ENCODE measurements at places on chromosomes 1 and 21.

DNA sequence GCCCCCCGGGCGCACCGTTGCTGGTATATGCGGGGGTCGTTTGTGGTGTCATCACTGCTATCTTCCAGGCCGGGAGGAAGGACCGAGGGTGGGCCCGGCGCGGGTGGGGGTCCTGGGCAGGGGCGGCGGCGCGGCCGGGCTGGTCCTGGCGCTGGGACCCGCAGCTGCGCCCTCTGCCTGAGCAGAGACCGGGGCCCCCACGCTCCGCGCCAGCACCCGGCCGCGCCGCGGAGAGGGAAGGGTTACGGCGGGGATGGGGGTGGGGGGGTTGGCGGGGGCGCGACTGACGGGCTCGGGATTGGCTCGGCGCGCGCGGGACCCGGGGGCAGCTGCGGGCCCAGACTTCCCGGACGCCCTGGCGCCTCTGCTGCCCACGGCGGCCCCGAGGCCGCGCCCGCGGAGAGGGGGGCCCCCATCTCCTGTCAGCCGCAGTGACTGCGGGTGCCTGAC, 13.8 kb upstream of the SAMD11 start:
- peak; percentile 60 for DNase-seq

DNA sequence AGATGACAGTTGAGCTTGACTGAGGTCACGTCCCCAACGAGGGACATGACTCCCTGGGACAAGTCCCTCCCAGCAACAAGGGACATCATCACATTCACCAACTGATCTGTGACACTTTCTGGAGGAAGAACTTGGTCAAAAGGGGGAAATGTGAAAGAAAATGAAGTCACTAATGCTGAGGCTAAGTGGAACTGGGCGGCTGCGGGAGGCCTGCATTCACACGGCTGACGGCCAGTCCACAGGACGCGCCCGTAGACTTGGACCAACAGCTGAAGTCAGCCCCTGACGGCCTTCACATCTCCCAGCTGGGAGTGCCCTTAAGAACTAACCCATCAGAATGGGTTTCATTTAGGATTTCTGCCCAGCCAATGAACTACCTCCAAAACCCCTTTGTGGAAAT, 26.6 kb downstream of the POFUT2 start:
- DNase-seq: peak; percentile 28

- DNase-seq: peak; percentile 66
These were observed 15.2 kb upstream of the NBPF1 start for GRCh38 chr1:16628361-16629111.

GRCh38 chr21:34080710-34081109, 7.3 kb downstream of the MRPS6 start:
- no peak for DNase-seq

DNA sequence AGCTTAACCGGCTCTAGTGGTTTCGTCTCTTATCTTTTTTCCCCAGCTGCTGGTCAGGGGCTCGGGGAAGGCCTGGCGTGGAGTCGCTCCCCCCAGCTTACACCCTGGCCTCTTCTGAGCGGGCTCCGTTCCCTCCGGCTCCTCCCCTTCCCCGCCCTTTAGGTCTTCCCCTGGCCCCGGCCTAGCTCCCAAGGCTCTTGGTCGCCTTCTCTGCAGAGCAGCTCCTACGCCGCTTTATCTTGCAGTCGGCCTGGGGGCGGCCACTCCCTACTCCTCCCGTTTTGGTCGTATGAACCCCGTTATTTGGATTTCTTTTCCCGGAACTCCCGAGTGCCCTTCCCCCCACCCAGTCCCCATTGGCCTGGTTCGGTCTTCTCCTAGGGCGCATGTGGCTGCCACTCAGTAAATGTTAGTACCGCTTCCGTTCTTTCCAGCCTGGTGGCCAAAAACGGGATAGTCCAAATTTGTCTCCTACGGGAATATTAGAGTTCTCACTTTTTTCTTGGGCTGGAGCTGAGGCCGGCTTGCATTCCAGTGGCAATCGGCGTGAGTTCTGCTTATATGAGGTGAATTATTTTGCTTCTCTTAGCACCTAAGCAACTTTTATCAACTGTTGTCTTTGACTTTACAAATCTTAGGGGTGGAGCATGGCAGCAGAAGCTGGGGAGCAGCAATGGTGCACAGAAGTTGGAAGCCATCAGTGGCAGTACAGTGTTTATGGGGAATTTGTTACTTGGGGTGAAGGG, 467 bp downstream of the THRAP3 start:
- peak; percentile 88 for DNase-seq

DNA sequence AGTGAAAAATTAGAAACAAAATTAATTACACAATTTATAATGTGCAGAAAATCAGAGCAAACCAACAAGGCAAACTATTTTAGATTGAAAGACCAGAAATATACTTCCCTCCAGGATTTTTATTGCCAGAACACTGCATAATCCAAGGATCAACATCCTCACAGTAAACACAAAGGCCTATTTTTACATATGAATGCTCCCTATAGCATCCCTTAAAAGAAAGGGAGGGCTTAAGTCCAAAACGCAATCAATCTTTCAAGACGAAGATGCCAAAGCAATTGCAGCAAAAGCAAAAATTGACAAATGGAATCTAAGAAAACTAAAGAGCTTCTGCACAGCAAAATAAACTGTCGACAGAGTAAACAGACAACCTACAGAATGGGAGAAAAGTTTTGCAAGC, 18.6 kb upstream of the CHIA start:
- peak; percentile 43 for DNase-seq

- DNase-seq: no peak
These were observed 11.4 kb upstream of the BCAR3 start for GRCh38 chr1:93692983-93693591.

- no peak for DNase-seq
These were observed 11.1 kb downstream of the TNNI3K start for GRCh38 chr1:74246315-74246714.

- DNase-seq: no peak
These were observed 365.2 kb downstream of the DSCAM start for GRCh38 chr21:40481764-40482163.

DNA sequence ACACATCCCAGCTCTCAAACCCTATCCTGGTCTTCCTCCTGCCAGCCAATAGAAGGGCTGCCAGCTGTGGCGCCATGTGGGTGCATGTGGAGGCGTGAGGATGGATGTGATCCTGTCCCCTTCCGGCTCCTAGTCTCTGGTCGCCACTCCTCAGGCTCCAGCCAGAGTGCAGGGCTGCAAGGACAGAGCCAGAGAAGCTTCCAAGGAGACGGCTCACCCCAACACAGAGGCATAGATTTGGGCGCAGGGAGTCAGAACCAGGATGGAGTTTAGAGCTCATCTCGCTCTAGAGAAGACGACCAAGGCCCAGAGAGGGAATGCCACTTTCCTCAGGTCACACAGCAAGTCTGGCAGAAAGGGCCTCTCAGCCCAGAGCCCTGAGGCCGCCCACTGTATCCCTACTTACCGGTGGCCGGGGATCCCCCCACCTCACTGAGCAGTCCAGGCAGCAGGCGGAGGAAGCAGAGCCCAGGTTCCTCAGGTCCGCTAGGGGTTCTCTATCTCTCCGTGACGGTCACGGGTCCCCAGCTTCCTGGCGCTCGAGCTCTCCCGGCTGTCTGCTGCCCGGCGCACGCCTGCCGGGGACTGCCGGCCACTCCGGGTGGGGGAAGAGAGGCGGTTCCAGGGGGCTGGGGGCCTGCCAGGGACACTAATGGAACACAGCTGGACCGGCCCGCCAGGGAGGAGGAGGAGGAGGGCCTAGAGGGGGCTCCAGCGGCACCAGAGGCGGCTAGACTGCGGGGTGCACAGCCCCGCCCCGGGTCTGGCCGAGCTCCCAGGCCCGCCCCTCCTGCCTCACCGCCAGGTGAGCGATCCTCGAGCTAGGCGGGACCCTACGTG, at the start of gene COL16A1:
Gene COL16A1 (minus strand): TSS at position 587 of the 840 bp plus-strand sequence. CDS start 1,824 bp downstream, outside the sequence.
- DNase-seq: peak; percentile 96

- no peak for DNase-seq
These were observed 41.5 kb downstream of the PLPPR5 start for GRCh38 chr1:98963064-98963758.

GRCh38 chr1:13535227-13535626, 21.4 kb upstream of the LRRC38 start:
- no peak for DNase-seq

DNA sequence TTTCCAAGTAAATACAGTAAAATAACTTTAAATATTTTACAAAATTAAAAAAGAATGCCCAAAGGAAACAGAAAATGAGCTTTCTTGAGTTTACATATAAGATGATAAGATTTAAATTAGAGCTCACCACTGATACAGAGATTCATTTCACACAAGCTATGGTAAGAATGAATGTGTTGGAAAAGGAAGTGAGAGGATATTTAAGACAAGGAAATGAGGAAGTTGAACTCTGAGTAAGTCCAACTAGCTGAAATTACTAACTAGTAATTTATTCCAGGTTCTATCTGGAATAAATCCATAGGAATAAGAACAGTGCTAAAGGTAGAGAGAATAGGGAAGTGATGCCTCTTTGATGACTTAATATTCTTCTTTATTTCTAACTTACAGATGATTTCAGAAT, 42.4 kb downstream of the FNBP1L start:
- no peak for DNase-seq

- no peak for DNase-seq
These were observed 958.3 kb downstream of the ADGRL2 start for GRCh38 chr1:82759035-82759434.

DNA sequence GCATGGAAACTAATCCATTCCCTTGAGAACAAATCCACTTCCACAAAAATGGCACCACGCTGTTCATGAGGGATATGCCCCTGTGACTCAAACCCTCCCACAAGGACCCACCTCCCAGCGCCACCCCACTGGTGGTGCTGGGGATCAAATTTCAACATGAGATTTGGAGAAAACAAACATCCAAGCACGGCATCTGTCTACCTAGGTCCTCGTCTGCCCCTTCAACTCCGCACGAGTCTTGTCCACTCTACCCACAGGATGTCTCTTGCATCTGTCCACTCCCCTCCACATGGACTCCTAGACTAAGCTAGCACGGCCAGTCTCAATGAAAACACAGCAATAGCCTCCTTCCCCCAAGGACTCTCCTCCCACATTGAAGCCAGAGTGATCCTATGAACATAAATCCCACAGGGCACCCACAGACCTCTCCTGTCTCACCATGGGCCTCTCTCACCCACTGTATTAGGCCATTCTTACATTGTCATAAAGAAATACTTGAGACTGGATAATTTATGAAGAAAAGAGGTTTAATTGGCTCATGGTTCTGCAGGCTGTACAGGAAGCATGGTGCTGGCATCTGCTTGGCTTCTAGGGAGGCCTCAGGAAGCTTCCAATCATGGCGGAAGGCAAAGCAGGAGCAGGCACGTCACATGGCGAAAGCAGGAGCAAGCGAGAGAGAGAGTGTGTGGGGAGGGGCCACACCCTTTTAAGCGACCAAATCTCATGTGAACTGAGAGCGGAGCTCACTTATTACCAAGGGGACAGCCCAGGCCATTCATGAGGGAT, 101.4 kb downstream of the TOMM20 start:
- DNase-seq: no peak

DNA sequence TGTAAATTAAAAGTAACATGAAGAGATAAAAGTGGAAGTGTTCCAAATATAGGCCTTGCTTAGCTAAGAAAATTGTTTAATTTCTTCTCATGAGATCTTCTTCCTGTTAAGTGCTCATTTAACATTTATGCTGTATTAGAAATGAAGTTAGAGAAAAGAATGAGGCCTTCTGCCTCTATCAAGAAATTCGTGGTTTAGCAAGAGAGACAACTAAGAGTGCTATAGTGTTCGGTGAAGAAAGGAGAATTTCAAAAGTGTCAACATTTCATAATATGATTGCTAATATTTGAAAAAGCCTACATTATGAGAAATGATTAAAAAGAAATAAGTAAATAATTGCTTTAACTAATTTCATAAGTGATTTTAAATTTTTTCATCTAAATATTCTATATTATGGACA, 18.8 kb upstream of the MNDA start:
- no peak for DNase-seq

GRCh38 chr21:25428537-25428936, 178.7 kb downstream of the MRPL39 start:
- DNase-seq: no peak

GRCh38 chr1:39238476-39238875, 34.0 kb downstream of the MACF1 start:
- DNase-seq: no peak

GRCh38 chr1:198641501-198641900, 2.7 kb downstream of the PTPRC start:
- no peak for DNase-seq

DNA sequence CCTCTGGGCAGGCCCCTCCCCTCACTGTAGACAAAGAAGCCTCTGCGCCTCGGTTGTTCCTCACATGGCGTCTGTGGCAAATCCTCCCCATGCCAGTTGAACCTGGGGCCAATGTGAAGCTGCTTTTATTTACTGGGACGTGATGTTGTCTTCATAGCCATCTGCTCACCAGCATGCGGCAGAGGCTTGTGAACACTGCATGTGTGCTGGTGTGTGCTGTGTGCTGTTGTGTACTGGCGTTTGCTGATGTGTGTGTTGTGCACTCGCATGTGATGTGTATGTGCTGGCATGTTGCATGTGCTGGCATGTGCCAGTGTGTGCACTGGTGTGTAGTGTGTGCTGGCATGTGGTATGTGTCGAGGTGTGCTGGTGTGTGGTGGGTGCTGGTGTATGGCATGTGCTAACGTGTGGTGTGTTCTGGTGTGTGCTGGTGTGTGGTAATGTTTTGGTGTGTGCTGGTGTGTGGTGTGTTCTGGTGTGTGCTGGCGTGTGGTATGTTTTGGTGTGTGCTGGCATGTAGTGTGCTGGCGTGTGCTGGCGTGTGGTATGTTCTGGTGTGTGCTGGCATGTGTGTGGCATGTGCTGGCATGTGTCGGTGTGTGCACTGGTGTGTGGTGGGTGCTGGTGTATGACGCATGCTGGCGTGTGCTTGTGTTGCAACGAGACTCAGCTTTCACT, 37.2 kb upstream of the TRAPPC10 start:
- DNase-seq: no peak

DNA sequence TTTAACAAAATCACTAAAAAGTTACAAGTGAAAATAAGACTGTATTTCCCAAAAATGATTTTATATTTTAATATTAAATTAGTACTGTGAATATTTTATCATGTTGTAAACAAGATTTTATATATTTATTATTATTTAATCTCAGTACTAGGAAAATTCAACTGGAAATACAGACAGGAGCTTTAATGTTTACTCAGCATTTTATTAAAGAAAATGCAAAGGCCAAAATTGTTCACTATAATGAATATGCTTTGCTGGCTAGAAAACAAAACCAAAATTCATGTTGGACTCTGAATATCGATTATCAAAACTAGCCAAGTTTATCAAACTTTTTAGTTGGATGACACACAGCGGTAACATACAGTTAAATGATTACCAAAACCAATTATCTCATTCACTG, 782.3 kb downstream of the AMY1C start:
- DNase-seq: no peak

DNA sequence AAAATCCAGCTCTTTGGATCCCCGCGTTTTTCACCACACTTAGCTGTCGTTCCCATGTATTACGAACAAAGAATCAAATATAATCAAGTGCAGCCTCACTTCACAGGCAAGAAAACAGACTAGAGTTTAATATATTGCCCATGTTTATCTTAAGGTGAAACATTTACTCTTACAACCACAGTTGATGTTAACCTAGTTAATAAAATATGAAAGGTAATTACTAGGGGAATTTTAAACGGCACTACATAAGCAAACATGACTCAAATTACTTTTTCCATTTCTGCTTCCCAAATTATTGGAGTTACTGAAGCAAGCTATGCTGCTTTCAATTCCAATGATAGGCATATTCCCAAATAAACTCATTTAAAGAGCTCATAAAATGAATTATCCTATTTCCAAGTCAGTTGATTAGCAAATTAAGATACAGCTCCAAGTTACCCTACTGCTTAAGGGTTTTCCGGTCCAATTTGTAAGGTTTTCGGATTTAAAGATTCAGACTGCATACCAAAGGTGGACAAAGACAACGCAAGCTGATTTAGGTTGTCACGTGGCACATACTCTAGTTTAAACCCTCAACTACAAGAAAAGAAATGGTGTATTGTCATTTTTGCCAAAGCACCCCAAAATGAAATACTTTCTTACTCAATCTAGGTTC, 5.9 kb downstream of the COX20 start:
- no peak for DNase-seq
